Caco-2 (cell line): ENCODE measurements at places on chromosomes 16 and 17.
A peak's percentile ranks its signal among the peaks of the same experiment; 100 is the strongest.

- no peaks in the 10 kb centered on the region for H3K27me3 ChIP-seq
- peak; percentile 73 for DNase-seq
- H3K27ac ChIP-seq: no peak overlapping the region
- no peaks in the 10 kb centered on the region for H3K4me1 ChIP-seq
These were observed 8.0 kb downstream of the ALOX12B start for GRCh38 chr17:8079291-8080207.

DNA sequence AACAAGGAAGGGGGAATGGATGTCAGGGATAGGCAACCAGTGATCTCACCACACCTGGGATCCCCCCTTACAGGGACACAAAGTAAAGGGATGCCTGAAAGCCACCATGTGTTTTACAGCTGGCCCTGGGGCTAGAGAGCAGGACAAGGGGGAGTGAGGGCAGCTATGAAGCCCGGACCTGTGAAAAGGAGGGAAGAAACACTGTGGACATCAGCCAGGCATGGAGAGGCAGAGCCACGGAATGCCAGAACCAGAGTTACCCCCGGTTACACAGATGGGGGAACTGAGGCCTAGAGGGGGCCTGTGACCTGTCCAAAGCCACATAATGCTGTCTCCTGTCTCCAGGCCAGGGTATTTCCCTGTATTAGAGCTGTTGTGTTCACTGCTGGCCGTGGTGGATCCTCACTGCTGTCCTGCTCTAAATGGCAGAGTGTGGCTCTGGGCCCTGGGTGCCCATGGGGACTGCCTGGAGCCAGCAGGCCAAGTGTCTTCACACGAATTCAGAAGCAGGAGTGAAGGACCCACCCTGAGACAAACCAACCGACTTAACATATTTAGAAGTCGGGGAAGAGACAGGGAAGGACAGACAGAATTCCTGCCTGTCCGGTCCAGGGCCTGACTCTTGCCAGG lies 29.7 kb upstream of the ITGA3 start:
- no peaks in the 10 kb centered on the region for H3K36me3 ChIP-seq
- H3K27ac ChIP-seq: no peak overlapping the region
- no peaks in the 10 kb centered on the region for H3K4me1 ChIP-seq
- H3K4me3 ChIP-seq: no peak overlapping the region
- DNase-seq: no peak

- no peaks in the 10 kb centered on the region for H3K27me3 ChIP-seq
- peaks cover 3% of the 10 kb centered on the region for H3K36me3 ChIP-seq
- H3K4me1 ChIP-seq: peaks cover 11% of the 10 kb centered on the region; the same call in 1 of the 2 replicates
- peak overlapping the region; percentile 92 for H3K27ac ChIP-seq
These were observed 13.3 kb downstream of the GGA2 start for GRCh38 chr16:23496821-23497542.

- peaks cover 17% of the 10 kb centered on the region for H3K4me1 ChIP-seq
- no peak for DNase-seq
- no peaks in the 10 kb centered on the region for H3K36me3 ChIP-seq
- no peak overlapping the region for H3K4me3 ChIP-seq
- no peak overlapping the region for H3K27ac ChIP-seq
These were observed 5.5 kb downstream of the IGFBP4 start for GRCh38 chr17:40448639-40449261.
